ENCODE measurements at places on chromosomes 1 and 21.

DNA sequence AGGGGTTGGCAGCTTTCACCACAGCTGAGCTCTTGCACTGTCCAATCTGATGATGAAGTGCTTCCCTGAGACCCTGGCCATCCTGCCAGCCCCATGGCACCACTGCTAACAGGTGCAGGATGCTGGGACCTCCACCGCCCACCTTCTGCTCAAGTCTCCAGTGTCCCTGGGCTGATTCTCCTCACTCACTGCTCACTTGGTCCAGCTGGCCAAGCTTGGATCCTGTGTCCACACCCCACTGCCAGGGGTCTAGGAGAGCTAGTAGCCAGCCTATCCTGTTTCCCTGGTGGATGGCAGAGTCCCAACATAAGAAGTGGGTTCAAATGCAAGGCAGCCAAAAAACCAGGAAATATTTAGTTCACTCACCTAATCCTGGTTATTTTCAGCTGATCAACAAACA is 217.2 kb upstream of the IRF2BP2 start:
- DNase-seq = no peak

GRCh38 chr1:7705908-7706216 is 65.2 kb upstream of the VAMP3 start:
- DNase-seq = no peak

- peak; percentile 39 for DNase-seq
Observed at GRCh38 chr1:243505986-243506689, 250.3 kb downstream of the SDCCAG8 start.

GRCh38 chr1:161052899-161053298 is 7.1 kb upstream of the USF1 start:
- no peak for DNase-seq

DNA sequence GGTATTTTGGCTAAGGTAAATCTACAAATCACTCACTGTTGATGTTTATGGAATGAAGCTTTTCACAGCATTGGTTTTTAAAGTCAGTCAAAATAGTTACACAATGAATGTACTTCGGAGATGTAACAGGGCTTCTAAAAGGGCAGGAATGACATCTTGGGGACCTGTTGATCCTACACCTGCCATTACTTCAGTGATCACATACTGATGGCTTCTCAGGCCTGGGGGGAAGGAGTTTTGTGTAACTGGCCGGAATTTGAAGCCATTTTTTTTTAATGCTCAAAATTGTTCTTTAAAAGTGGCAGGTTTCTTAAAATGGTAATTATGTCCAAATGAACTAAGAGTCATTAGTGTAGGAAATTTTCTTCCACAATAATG is 11.2 kb downstream of the RPL5 start:
- no peak for DNase-seq

DNA sequence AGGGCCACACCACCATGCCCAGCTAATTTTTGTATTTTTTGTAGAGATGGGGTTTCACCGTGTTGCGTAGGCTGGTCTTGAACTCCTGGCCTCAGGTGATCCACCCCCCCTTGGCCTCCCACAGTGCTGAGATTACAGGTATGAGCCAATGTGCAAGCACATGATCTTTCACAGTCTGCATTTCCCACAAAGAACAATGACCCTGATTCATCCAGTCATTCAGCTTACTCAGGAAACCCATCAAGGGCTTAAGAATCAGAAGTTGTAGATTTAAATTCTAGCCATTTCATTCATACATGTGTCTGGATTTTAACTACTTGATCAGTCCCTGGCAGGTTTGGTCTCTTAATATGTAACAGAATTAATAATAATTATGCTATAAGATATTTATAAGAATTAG is 2065.7 kb downstream of the MRPL39 start:
- DNase-seq = peak; percentile 25

- no peak for DNase-seq
Observed at GRCh38 chr1:160860840-160861505, 1.7 kb downstream of the CD244 start.

DNA sequence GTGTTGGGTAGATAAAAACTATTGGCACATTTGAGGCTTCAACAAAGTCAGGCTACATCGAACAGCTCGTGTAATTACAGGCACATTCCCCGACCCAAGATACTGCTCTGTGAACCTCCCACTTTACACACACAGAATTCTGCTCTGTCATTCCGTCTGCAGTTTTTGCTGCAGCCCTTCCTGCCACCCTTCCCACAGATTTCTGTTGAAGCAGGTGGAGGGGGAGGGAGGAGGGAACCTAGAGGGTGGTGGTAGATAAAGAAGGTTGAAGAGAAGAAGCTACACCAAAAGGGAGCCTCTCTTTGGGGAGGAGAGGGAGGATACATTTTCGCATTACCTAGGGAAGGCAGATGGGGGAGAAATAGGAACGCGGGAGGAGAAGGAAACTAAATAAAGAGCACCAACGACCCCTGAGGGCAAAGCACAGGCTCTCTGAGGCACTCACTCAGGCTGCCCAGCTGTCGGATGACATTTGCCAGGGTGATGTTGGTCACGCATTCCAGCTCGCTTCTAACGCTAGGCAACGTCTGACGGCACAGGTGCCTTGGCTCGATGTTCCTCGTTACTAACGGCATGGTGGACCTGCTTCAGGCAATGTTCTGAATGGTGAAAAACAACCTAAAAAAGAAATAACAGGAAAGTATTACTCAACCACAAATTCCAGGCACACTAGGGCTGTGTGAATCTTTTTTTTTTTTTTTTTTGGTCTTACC is 36.0 kb downstream of the GPR3 start:
- DNase-seq = no peak

- no peak for DNase-seq
Observed at GRCh38 chr21:41887667-41888066, 8.5 kb upstream of the PRDM15 start.

DNA sequence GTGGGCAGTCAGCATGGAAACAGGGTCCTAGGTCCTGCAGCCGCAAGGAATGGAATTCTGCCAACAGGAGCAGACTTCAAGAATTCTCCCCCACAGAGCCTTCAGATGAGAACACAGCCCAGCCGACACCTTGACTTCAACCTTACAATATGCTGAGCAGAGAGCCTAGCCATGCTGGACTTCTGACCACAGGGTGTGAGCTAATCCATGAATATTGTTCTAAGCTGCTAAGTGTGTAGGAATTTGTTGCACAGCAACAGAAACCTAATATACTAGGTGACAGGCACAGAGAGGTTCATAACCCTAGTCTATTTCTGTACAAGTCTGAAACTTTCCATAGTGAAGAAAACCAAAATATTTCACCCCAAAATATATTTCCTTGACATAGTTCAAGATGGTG is 32.9 kb upstream of the IFNGR2 start:
- DNase-seq = no peak

GRCh38 chr1:208078752-208079151 is 165.4 kb downstream of the PLXNA2 start:
- no peak for DNase-seq

- DNase-seq = peak; percentile 20
Observed at GRCh38 chr1:243420946-243421685, 165.3 kb downstream of the SDCCAG8 start.

DNA sequence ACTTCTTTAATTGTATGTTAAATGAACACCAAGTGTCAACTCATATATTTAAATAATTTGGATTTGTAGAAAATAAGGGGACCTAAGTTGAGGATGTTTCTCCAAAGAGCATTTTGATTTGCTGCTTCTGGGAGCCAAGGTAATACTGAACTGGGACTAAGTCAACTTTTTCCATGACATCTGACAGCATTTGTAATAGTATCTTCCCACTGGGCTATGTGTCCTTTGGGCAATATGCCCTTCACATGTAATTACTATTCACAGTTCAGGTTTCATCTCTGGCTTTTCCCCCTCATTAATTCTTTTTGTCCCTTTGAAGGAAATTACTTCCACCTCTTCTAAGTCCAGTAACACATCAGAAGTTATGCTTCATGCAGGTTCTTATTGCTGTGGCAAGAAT is 36.7 kb upstream of the HP1BP3 start:
- no peak for DNase-seq

- no peak for DNase-seq
Observed at GRCh38 chr1:155967341-155968050, 10.9 kb downstream of the ARHGEF2 start.

DNA sequence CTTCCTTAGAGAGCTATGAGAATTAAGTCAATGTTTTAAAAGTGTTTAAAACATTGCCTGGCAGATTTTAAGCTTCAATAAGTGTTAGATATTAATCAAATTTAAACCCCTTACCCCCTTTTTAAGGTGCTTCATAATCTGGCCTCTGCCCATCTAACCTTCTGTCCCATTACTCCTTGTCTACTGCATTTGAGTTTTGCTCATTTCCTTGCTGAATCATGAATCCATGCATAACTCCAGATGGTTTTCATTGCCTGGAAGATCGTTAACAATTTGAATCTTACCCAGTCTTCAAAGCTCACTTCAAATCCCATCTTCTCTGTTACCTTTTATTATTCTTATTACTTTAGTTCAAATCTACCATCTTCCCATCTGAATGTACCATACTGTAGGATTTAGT is 4.6 kb downstream of the HJV start:
- no peak for DNase-seq

DNA sequence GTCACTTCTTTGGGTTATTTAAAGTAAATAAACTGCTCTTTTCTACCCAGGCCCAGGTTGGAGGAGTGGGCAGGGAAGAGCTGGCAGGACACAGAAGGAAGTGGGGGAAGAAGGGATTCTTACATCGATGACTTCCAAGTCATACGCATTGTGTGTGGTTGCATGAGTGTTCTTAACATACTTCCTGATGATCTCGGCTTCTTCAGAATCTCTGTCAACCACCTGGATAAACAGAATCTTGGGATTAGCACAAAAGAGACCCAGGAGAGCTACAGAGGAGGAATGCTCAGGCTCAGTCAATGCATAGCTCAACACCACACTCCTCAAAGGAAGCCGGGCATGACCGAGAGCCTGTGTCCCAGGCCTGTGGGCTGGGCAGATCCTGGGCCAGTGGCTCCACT is 42.1 kb downstream of the PARP1 start:
- no peak for DNase-seq

- no peak for DNase-seq
Observed at GRCh38 chr1:65939636-65940035, 146.9 kb downstream of the PDE4B start.

DNA sequence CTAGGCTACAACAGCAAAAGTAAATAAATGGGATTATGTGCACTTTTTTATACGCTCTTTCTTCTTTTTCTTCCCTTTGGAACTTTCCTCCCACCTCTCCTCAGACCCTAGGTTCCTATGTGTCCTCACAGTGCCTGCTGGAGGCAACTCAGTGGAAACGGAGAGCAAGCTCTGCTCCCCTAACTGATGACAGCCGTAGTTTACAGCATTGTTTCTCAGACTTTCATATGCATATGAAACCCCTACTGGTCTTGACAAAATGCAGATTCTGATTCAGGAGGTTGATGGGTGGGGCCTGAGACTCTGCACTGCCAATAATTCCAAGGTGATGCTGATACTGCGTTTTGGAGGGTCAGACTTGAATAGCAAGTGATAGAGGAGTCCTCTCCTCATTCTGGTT is 34.3 kb upstream of the HMCN1 start:
- DNase-seq = no peak

- DNase-seq = no peak
Observed at GRCh38 chr1:40903106-40903505, 40.9 kb upstream of the CITED4 start.
